ENCODE measurements at places on chromosomes 7 and 10.

- peak; percentile 73 for DNase-seq
These were observed 311.7 kb downstream of the GATA3 start for GRCh38 chr10:8365935-8366911.

GRCh38 chr10:56090914-56091540 is 270.0 kb downstream of the ZWINT start:
- DNase-seq, result no peak

GRCh38 chr7:12423997-12424745 is 20.5 kb upstream of the VWDE start:
- no peak for DNase-seq

GRCh38 chr10:76401006-76401405 is 969.6 kb downstream of the LRMDA start:
- no peak for DNase-seq

DNA sequence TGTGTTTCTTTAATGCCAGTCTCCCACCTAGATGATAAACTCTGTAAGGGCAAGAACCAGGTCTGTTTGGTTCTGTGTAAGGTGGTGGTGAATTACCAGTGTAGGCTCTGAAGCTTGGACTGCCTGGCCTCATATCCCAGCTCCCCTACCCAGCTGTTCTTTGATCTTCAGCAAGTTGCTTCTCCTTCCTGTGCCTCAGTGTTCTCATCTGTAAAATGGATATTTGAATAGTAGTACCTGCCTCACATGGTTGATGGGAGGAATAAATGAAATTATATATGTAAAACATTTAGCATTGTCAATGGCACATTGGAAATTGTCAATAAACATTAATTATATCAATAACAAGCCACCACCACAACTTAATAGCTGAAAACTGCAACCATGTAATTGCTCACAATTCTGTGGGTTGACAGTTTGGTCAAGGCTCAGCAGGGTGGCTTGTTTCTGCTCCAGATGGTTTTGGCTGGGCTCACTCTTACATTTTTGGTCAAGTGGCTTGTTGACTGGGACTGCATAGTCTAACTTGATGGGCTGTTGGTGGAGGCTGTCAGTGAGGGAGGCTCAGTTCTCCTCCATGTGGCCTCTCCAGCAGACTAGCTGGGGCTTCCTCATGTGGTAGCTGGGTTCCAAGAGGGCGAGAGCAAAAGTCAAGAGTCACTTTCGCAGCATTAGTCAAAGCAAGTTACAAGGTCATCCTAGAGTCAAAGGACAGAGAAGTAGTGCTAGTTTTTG is 84.5 kb upstream of the DUSP5 start:
- no peak for DNase-seq

- no peak for DNase-seq
These were observed 926.5 kb upstream of the GHITM start for GRCh38 chr10:83212632-83213334.

GRCh38 chr7:102155821-102156441 is 130.7 kb upstream of the SH2B2 start:
- DNase-seq, result no peak

DNA sequence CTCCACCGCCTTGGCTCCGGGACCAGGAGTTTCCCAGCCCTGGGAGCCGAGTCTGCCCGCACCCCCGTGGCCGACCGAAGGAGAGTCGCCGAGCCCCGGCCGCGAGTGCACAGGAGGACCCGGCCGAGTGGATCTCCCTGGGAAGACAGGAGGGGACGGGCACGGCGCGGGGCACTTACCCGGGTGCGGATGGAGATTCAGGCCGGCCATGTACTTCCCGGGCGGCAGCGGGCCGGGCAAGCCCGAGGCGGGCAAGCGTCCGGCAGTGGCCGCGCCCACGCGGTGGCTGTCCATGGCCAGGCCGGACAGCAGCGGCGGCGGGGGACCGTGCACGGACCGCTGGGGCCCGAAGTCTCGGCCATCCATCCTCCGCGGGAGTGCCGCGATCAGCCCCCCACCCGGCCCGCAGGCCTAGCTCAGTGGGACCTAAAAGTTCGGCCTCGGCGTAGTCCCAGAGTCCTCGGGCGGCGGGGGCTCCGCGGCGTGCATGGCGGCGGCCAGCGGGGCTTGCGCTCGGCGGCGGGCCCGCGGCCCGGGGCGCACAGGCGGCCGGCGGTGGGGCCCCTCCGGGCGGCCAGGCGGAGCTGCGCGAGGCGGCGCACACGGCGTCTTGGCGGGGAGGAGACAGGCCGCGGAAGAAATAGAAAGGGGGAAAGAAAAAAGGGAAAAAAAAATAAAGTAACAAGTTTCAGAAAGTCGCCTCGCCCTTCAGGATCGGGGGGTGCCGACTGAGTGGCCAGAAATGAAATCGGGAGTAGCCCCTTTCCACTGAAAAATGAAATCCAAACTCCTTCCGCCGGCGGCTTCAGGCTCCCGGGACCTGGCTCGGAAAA is 2.5 kb downstream of the TNRC18 start:
- DNase-seq, result no peak

DNA sequence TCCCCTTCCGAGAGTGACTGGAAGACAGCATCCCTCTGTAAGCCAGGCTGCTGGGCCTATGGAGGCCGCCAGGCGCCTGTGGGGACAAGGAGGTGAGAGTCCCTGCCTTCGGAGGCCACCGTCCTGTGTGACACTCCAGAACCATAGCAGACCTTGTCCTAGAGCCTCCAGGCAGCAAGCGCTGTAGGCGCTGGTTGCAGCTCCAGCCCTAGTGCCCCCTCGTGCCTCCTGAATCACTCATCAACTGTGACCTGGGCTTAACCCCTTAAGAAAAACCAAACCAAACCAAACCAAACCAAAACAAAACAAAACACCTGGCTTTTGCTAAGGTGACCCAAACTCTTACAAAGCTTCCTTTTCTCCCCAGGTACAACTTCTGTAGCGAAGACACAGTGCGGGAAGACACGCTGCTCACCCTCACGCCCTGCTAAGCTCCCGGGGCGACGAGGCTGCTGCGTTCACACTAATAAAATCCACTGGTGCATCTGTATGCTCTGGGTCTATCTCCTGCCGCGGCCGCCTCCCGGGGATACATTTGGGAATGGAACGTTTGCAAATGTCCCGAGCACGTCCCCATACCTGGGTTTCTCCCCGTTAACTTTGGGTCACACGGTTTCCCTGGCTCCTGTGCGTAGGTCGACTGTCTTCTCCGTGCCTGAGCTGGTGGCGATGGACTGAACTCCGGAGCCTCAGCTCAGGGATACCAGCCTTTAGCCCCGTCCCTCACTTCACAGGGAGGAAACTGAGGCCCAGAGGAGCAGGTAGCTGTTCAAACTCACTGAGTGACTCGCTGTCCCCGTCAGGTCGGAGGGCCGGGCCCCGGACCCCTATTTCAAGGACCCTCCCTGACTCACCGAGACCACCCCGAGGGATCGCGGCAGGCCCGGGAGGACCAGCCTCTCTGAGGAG is 11.8 kb upstream of the PNLIPRP2 start:
- no peak for DNase-seq

- peak; percentile 32 for DNase-seq
These were observed at the start of gene PYROXD2 for GRCh38 chr10:98414932-98415730. Gene PYROXD2 (minus strand): TSS chr10:98415182. CDS start chr10:98415135, 47 bp downstream.

GRCh38 chr7:100455206-100455605 is 8.9 kb downstream of the SPACDR start:
- no peak for DNase-seq

- DNase-seq, result no peak
These were observed 30.0 kb downstream of the STEAP4 start for GRCh38 chr7:88276605-88277153.

GRCh38 chr7:27168265-27168947 is 3.1 kb upstream of the HOXA9 start:
- DNase-seq, result no peak

DNA sequence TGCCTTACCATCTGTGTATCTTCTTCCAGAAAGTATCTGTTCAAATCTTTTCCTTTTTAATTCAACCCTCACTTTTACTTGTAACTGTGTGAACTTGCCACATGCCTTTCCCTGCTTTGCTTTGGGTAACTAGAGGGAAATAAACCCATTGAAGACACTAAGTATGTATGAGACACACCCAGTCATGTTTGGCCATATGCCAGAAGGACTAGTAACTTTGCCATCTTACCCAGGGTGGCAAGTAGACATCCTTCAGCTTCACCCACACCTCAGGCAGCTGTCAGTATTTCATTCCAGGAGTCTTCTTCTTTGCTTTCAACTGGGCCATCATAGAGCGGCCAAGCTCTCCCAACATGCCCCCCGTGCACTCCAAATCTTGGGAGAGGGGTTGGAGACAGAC is 323.1 kb downstream of the TNS3 start:
- no peak for DNase-seq

DNA sequence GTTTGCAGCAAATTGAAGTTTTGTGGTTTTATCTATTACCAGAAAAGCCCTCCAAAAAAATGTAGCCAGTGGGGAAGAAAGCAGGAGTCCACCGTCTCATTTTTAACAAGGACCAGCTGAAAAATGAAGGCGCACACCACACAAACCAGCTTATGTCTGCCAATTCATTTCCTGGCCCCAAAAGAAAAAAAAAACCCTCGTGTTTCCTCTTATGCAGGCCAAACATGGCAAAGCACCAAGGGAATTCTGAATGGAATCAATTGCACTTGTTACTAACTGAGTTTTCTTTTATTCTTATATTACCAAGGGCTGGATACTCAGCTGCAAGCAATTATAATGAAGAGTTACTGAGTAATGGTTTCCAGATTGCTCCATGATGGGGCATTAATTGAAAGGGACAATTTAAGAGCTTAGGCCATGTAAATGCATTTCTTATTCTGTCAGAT is 428.3 kb upstream of the NPVF start:
- DNase-seq, result no peak

GRCh38 chr10:50417486-50417885 is 166.2 kb upstream of the ASAH2 start:
- DNase-seq, result no peak

DNA sequence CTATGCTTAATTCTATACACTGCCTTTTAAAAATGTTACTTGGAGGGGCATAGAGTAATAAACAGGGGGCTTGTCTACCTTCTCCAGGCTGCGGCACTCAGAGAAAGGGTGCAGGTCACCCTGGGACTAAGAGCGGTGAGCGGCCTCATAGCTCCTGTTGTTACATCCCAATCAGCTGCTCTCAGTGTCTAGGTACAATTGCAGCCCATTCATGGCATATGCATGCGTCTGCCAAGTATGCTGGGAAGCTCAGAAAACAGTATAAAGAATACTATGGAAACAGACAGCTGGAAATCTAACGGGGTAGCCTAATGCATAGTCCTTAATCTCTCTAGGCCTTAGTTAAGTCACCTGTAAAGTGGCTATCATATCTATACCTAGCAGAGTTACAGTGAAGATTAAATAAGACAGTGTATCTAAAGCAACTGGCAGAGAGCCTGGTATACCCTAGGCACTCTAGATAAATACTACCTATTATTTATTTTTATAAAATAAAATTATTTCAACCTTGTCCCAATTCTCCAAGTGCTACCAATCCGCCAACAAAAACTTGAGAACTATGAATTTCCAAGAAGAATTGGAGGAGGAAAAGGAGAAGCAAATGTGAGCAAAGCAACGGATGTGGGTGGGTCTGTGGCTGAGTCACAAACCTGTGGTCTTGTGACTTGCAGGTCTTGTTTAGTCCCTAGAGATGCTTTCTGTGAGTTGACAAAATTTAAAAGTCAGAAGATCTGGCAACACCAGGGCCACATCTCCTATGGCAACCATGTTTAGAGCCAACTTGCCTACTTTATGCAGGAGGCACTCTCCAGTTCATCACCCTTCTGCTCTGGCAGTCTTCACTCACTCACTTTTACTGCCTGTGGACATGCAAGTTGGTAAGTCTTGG is 183.0 kb downstream of the RAPGEF5 start:
- DNase-seq, result peak; percentile 11

GRCh38 chr7:128729494-128729893 is 9.7 kb upstream of the CALU start:
- no peak for DNase-seq

DNA sequence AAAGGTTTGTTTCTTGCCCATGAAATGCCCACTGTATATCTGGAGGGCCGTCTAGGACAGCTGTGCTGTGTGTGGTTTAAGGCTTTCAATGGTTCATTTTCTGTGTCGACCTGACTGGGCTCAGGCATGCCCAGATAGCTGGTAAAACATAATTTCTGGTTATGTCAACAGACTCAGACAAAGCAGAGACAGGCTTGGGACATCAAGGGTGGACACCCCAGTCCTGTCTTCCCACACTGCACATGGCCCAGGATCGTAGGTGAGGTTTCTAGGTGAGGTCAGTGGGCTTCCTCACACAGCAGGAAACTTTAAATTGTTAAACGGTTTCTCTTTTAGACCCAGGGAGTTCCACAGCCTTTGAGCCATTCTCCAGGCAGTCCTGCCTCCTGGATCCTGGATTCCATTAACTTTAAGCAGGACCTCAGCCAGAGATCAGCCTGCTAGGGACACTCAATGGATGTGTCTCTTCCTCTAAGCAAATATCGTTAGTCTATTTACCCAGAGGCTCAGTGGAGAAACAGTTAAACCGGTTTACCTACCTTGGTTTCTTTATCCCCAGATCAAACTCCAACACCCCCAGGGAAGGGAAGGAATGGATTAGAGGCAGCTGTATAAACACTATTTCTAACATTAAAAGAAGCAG is 66.4 kb downstream of the ST8SIA6 start:
- no peak for DNase-seq

DNA sequence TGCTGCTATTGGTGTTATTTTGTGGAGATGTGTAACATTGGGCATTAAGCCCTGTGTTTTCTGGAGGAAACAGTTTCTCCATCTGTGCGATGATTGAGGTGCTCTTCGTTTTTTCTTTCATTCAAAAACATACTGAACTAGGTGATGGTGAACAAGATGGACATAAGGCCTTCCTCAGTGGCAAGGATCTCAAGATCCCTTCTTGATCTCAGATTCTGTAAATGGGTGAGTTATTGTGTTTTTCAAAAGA is 759 bp upstream of the ELAPOR2 start:
- DNase-seq, result no peak

GRCh38 chr10:44715136-44715535 is 196.0 kb upstream of the TMEM72 start:
- DNase-seq, result no peak

DNA sequence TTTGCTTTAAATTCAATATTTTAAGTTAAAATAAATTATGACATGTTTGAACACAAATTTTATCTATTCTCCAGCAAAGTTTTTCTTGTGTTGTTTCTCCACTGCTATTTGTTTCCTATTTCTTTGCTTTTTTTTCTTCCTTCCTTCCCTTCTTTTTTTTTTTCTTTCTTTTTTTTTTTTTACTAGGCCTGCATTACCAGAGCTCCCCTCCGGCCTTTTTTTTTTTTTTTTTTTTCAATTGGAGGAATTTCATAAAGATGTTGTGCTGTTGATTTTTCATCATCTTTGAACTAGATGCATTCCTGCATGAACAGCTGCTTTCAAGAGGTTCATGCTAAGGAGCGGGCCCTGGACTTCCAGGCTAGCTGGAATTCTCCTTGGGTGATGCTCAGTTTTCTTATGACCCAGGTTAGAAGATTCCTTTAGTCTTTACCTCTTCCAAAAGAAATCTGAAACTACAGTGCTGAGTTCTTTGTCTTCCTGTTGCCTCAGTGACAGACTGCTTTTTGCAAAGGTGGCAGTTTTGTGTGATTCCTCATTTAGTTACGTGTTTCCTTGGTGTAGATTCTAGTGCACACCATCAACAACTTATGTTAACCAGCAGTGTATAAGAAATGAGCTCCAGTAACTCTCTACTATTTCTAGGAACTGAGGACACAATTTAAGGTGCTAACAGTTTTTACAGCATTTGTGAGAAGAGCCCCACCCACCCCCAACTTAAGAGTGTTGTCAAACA is 4.8 kb upstream of the CAMK1D start:
- DNase-seq, result no peak

GRCh38 chr7:22110227-22110839 is 164.6 kb upstream of the CDCA7L start:
- DNase-seq, result peak; percentile 58

Data from activated naive CD4-positive, alpha-beta T cell treated with Interleukin-2 at 50 U/mL for 16 hours (primary cell).